ENCODE measurements at places on chromosomes 5 and 9.

DNA sequence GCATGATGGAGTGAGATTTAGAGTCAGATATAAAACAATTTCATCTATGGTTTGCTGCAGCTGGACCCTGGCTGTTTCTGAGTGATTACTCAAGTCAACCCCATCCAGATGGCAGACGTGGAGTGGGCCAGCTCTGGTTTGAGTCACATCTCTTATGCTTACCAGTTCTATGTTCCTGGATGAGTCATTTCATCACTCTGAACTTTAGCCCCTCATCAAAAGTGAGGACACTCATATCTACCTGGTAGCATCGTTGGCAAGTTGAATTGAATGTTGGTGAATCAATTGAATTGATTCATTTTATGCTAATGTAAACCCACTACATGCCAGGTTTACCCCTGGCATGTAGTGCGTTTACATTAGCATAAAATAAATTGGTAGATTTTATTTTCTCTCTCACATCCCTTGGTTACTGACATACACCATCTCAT is 176.4 kb downstream of the FGF18 start:
- DNase-seq = no peak

DNA sequence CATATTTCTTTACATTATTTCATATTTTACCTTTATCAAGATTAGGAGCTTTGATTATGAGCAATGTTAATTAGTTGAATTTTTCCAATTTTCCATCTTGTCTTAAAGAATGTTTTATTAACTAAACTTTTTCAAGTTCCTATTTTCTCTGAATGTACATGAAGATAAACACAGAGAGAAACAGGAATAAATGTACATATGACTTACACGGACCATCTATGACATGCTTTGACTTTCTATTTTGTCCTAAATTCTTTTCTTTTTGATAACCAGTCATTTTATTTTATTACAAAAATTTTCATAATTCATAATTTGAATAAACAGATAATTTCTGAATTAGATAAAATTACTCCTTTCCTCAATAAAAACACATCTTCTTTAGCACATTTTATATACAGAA is 1038.8 kb upstream of the ARRDC3 start:
- DNase-seq = no peak

- DNase-seq = no peak
Observed at GRCh38 chr5:67013719-67014118, 182.9 kb downstream of the CD180 start.

DNA sequence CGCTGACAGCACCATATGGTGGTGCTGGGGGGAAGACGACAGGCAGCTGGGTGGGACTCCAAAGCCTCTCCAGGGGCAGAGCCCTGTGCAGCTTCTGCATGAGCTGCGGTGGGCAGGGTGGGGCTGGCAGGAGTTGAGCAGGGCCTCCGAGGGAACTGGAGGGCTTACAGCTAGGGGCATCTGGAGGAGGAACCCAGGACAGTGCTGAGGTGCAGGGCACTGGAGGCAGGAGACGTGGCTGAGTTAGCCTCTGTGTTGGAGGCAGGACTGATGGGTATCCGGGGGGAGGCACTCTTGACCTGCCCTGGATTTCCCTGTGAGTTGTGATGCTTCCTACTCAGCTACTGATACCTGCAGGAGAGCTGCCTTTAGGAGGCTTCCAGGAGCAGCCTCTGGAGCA is 45.0 kb downstream of the TENT4A start:
- no peak for DNase-seq

DNA sequence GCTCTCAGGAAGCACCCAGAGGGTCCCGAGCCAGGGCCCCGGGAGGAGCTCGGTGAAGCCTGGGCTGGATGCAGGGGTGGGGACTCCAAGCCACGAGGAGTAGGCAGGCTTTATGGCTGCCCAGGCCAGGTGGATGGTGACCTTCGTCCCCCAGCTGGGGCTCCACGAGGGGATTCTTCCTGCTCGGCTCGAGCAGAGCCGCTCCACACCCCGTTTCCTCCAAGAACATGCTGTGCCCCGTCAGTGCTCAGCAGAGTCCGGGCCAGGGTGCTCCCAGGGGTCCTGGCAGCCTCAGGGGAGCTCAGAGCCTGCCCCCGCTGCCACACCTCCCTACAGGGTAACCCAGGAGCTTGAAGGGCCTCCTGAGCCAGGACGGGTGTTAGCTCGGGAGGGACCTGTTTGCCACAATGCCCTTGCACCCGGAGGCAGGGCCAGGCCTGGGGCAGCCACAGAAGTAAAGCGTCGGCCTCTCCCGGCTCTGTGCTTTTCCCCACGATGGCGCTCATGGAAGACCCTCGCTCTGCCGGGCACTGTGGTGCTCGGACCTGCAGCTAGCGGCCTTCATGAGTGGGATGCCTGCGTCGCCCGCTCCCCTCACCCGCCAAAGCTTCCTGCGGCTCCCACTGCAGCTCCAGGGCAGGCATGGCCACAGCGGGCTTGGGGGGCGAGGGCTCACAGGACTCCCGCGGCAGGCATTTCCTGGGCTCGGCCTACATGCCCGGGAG is 86.8 kb downstream of the KCNT1 start:
- no peak for DNase-seq

- no peak for DNase-seq
Observed at GRCh38 chr5:136031711-136032110, 2.9 kb downstream of the TGFBI start.

- no peak for DNase-seq
Observed at GRCh38 chr9:26471261-26471660, 421.3 kb downstream of the CAAP1 start.

- DNase-seq = no peak
Observed at GRCh38 chr9:14312719-14313377, 1.1 kb downstream of the NFIB start.

DNA sequence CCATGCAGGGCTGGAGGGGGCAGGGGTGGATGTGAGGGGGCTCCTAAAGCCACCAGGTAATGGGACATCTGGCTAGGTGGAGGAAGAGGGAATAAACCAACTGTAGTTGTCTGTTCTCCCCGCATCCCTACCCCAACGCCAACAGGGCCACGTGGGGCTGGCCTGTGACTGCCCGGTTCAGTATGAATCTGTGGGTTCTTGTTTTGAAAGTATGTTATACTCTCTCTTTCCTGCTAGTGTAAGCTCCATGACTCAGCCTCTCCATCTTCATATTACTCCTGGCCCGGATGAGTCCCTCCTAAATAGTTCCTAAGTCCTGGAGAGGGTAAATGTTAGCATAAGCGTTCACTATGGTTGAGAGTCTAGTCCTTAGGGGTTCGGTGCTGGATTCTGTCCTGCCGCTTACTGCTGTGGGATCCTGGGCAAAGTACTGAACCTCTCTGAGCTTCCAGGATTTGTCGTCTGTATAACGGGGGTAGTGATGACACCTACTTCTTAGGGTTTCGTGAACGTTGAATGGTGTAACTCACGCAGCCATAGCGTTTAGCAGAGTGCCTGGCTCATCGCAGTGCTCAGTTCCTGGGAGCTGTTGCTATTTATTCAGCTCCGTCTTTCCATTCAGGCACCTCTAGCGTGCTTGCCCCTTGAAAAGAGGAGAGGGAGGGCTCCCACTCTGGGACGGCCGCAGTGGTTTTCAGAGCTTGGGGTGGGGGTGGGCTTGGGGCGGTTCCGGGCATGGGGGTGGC is 28.8 kb downstream of the LHX2 start:
- DNase-seq = no peak

GRCh38 chr5:140261403-140262171 is 41.3 kb downstream of the PFDN1 start:
- no peak for DNase-seq

DNA sequence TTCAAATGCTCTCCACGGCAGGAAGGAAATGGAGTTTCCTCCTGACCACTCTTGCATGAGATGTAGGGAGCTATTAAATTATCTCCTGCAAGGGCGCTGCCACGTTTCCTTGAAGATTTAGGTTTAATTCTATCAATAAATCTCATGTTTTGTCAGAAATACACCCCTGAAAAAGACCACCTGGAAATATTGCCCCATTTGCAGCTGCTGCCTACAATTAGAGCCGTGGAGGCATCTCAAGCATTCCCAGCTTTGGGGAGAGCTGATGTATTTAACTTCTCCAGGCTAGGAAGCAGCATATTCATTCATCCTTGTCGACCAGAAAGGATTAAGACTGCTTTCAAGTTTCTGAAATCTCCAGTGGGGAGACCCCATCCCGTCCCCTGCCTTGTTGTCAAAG is 40.5 kb downstream of the CCNJL start:
- DNase-seq = no peak

DNA sequence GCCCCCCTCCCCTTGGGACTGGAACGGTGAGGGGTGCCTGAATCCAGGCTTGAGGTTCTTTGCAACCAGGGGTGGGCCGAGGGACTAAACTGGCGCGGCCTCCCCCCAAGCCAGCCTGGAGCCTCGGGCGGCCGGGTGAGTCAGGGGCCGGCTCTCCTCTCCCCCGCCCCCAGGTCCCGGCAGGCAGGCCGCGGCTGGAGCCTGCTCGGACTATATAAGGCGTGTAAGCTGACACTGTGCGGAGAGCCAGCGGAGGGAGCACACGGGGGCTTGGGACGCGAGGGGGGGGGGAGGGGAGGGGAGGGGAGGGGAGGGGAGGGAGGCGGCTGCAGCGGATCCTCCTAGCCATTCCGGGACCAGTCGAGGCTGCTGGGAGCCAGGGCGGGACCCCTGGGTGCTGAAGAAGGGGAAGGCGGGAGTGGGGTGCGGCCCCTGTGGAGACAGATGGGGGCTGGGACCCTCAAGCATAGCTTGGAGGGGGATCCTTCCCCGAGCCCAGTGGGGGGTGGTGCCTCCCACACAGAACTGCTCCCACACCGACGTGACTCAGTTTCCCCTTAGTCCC is 595 bp downstream of the PDLIM7 start:
- no peak for DNase-seq

- peak; percentile 26 for DNase-seq
Observed at GRCh38 chr5:159105145-159106053, 5.7 kb upstream of the EBF1 start.

DNA sequence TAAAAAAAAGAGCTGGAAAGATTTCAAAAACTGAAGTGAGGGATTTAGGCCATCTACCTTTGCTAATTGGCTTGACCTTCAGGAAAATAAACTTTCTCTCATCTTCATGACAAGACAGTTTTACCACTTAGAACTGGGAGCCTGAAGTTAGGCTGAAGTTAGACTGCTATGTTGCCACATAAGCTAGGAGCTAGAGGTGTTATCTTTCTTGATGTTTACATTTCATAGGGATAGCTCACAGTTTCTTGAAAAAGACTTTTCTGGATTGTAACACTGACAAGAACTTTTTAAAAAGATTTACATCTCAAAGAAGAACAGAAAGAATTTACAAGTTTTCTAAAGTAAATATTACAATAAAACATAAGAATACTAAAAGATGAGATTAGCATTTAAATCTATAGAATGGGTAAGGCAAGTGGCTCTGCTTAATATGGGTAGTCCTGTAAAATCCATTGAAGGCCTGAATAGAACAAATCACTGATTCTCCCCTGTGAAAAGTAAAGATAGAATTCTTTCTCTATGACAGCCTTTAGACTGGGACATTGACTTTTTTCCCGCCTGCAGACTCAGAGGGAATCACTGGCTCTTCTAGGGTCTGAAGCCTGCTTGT is 1665.4 kb upstream of the CDH9 start:
- DNase-seq = no peak

GRCh38 chr9:37575511-37575914 is 667 bp downstream of the FBXO10 start:
- no peak for DNase-seq

DNA sequence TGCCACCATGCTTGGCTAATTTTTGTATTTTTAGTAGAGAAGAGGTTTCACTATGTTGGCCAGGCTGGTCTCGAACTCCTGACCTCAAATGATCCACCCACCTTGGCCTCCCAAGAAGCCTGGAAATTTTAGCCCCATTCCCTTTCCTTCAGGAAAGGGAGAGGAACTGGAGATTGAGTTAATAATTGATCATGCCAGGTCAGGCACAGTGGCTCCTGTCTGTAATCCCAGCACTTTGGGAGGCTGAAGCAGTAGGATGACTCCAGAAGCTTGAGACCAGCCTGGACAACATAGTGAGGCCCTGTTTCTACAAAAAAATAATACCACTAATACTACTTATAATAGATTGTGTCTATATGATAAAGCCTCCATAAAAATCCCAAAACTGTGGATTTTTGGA is 124.6 kb downstream of the UNC13B start:
- DNase-seq = no peak

- DNase-seq = no peak
Observed at GRCh38 chr9:79284081-79284480, 287.7 kb upstream of the TLE4 start.

- DNase-seq = no peak
Observed at GRCh38 chr5:28954074-28954473, 1915.7 kb upstream of the CDH9 start.

DNA sequence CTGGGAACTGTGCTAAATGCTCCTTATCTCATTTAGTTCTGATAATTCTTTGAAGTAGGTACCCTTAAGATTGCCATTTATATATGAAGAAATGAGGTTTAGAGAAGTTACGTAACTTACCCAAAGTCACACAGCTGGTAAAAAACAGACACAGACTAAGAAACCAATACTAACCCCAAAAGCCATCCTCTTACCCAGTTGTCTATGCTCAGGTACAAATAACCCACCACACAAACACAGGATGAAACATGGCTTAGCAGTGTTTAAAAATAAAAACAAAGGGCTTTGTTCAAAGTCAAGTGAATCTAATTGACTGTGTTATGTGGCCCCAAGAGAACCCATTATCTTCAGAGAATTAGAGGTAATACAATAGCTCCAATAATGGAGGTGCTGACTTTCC is 37.0 kb upstream of the IL7R start:
- DNase-seq = no peak

GRCh38 chr9:135662758-135663450 is at the start of gene LCN9:
Gene LCN9 (plus strand): TSS chr9:135663309. CDS start chr9:135663322, 13 bp downstream.
- DNase-seq = no peak

DNA sequence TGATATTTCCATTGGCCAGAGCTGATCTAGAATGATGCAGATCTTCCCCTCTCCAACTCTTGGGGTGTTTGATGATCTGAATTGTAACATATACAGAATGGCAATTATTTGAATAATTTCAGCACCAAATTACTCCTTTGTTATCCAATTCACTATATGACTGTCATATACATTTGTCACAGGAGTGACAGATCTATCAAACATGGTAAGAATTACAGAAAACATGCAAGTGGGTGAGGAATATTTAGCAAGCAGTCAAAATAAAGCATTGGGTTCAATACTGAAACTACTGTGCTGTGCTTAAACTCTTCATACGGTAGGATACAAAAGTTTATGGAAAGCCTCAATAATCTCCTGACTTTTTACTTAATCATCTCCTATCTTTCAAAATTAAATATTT is 8.8 kb downstream of the MPDZ start:
- DNase-seq = no peak

GRCh38 chr5:19638461-19638860 is 349.5 kb downstream of the CDH18 start:
- DNase-seq = no peak

DNA sequence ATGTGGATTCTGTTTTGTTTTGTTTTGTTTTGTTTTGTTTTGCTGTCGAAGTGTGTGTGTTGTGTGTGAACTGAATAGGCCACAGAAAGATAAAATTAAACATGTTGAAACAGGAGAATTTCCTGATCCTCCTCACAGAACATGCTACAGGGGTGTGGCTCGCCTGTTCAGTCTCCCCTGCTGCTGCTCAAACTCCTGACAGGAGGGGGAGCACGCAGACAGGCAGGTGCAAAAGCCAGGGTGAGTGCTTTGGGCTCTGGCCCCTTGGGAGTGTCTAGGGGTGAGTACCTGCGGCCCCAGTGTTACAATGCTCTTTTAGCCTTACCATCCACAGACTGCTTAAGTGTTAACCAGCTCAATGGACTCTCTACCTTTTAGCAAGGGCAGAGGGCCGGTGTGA is 473.5 kb downstream of the MAT2B start:
- no peak for DNase-seq

GRCh38 chr9:117782931-117783788 is 79.0 kb downstream of the TLR4 start:
- DNase-seq = peak; percentile 60

- DNase-seq = peak; percentile 41
Observed at GRCh38 chr9:135480071-135480939, 723 bp downstream of the PPP1R26 start.

Data from activated T-cell treated with anti-CD3 and anti-CD28 coated beads, Interleukin-2, amount 50 U/mL, for 1 hour (primary cell).